ENCODE measurements at places on chromosomes 11 and 22.

DNA sequence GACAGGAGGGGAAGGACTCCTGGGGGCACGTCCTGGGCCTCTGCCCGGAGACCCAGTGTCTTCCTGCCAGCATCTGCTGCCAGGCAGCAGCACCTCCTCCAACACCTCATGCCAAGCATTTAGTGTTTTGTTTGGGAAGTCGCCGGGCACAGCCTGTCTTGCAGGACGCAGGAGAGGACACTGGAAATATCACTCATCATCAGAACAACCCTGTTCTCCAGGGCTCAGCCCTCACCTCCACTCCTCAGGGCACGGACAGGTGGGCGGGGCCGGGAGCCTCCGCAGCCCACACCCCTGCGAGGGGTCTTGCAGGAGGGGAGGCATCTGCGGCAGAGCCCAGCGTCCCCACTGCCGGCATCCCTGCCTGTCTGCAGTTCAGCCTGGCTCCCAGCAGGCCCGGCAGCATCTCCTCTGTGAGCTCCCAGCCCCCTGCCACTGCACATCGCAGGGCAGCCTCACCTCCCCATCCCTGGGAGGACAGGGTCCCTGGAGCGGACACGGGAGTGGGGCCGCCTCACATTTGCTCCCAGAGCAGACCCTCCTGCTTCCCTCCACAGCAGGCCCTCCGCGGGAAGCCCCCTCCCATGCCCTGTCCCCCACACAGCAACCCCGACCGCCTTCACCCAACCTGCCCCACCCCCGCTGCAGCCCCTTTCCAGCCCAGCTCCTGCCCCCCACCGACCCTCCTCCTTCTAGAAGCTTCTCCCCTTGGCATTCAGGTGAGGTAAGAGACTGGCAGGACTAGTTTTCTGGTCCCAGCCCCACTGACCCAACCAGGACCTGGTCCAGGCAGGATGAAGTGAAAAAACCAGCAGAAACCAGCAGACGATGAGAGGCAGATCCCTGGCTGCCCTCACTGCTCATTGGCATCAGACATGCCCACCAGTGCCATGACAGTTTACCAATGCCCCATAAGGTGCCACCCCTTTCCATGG is 72.7 kb downstream of the BRD1 start:
- no peak for DNase-seq

DNA sequence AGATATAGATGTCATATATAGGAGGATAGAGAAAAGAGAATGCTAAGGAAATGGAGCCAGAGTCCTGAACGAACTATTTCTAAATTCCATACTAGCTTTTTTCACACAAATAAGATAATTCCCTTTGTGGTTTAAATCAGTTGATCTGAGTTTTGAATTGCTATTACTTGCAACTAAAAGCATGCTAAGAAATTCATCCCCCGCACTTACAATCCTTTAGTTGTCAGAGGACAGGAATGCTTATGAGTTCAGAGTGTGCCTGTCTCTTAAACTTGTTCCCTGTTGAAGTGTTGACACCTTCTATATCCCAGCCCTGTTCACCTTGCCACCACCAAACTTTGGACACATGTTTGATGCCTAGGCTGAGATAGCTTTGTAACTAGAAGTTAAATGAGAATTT is 406.2 kb downstream of the METTL15 start:
- no peak for DNase-seq

DNA sequence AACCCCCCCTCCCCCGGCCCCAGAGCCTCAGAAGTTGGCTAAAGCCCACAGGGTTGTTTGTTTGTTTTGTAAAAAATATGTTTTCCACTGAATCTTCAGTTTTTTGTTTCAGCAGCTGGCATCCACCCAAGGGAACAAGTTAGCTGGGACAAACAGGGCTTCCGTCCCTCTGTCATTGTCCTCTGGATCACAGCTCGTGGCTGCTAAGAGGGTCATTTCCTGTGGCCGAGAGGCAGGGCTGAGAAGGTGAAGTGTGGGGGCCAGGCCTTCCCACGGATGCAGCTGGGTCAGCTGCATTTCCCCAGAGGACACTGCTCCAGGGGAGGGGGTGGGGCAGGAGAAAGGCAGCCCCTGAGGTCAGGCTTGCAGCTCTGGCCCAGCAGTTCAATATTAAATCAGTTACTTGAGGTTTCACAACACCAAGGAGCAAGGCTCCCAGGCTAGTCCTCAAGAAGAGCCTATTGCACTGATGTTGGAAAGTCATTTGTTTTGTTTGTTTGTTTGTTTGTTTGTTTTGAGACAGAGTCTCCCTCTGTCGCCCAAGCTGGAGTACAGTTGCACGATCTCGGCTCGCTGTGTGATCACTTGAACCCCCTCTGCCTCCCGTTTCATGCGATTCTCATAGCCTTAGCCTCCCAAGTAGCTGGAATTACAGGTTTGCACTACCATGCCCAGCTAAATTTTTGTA is 34.4 kb upstream of the SMTN start:
- DNase-seq: no peak

DNA sequence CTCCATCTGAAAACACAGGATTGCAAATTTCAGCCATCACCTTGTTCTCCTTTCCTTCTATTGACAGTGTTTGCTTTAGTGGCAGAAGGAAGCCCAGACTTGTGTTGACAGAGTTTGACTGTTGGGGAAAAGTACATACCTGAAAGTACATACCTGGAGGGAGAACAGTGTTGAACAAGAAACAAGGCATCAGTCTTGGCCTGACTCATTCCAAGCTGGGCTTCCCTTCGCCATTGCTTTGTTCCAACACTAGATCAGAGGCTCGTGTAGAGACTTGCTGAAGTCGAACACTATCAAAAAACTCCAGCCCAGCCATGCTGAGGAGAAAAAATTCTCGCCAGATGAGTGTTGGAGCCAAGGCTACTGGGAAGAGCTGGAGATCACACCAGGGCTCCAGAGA is 133.4 kb downstream of the BBOX1 start:
- DNase-seq: no peak

GRCh38 chr22:17305076-17305475 is 64.2 kb upstream of the CECR2 start:
- DNase-seq: no peak

GRCh38 chr11:100810146-100810545 is 123.1 kb downstream of the ARHGAP42 start:
- no peak for DNase-seq

- no peak for DNase-seq
These were observed 54.3 kb upstream of the NAV2 start for GRCh38 chr11:19658344-19658743.

- DNase-seq: no peak
These were observed 17.1 kb downstream of the OR5B21 start for GRCh38 chr11:58490827-58491226.

GRCh38 chr22:39738746-39739145 is 154.8 kb downstream of the ENTHD1 start:
- DNase-seq: no peak

GRCh38 chr11:86688398-86689179 is 16.2 kb upstream of the ME3 start:
- no peak for DNase-seq

DNA sequence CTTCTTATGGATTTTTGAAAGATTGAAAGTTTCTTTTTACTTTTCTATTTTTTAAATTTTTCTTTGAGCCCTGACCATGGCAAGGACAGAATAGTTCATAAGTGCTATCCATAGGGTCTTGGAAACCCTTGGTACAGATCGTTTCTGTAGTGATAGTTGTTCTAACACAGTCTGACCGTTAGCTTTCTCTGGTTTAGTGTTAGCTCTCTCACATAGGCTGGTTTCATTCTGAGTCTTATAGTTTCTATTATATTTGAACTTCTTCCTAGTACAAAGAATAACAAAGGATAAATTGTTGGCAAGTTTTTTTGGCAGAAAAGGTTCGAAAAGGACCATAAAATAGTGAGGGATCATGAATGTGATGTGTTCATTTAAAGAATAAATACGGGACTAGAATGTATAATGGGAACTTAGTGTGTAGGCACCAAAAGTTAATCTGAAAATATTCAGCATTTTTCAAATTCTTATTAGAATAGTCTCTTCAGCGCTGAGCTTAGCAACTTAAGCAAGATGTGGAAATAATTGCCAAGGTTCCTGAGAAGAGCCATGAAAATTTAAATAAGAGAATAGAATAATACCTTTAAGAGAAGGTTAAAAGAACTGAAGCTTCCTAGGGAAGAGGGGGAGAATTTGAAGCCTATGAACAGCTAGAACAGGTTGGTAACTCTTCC is 24.1 kb downstream of the FDX1 start:
- DNase-seq: no peak

DNA sequence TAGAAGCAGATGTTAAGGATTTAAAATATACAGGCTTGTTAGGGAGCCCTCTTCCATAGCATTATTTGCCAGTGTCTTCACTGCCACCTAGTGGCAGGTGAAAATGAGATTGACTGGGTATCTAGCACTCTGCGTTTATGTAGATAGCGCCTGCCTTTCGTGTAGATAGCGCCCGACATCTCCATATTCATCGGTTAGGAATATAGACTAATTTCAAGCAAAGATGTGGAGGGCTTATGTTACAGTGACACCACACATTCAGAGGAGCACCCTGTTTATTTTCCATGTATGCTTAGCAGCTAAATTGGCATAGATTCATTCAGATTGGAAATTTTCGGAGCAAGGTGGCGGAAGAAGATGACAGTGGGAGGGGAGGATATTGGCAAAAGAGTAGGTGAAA is 72.0 kb downstream of the SLC5A12 start:
- DNase-seq: no peak

DNA sequence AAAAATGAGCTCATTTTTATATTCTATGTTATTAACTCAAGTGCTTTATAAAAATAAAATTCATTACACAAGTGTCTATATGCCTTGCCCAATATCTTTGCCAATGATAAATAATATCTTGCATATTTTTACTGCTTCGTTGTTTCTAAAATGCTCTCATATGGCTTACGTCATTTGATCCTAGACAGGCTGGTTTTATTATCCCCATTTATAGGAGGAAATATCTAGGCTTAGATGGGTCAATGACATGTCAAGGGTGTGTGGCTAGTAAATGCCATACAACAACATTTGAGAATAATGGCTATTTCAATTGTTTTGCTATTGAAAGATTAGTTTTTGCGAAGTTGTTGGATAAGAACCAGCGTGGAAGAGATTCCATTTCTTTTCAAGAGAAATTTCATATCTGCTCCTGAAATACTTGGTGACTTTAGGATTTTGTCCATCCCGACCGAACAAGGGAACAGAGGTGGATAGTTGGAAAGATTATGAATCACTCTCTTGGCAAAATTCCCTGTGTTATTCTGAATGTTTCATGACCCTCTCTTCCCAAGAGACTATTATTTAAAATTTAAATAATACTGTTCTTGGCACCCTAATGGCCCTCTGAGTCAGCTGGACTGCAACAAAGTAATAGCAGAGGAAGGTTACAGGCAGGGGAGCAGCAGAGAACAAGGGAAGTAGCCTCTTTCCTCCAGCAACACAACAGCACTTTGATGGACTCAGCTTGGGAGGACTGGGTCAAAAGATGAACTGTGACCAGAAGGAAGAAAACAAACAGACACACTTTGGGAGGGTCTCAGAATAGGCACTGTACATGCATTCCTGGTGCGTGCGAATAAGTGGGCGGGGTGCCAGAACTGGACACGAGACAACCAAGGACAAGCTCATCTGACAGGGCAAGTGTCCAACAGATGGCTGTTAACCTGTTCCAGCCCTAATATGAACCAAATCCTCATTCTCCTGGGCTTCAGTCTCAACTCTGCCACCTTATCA is 94.5 kb downstream of the ME3 start:
- DNase-seq: no peak

DNA sequence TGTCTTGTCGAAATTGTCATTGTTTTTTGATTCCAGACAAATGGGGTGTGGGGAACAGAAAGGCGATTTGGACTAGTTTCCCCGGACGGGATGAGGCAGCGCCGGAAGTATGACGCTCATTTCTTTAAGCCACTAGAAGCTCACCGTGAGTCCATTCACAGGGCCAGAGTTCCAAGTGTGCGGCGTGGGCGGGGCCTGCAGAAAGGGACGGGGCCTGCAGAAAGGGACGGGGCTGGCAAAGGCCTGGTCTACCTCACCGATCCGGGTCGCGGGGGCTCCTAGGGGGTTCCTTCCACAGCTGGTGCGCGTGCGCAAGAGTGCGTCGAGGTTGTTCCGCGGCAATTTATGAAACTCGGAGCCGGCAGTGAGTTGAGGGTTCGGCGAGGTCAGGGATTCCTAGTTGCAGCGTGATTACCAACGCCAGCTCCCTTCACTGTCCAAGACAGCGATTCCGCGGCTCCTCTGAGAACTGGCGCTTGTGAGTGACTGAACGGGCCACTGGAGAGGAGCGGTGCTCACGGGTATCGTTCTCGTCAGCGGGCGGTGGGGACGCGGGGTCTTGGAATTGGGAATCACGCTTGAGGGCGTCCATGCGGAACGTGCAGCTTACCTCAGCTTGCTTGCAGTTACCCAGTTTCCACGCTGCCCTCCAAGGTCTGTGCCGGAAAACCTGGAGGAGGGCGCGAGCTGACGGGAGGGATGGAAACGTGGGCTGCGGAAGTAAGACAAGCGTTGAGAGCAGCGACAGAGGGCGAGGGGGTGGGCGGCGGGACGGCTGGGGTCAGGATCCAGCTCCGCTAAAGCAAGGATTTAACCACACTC is at the start of gene ZNF215:
Gene ZNF215 (plus strand): TSS at position 219 of the 822 bp plus-strand sequence. CDS start 5,847 bp downstream, outside the sequence.
- no peak for DNase-seq

DNA sequence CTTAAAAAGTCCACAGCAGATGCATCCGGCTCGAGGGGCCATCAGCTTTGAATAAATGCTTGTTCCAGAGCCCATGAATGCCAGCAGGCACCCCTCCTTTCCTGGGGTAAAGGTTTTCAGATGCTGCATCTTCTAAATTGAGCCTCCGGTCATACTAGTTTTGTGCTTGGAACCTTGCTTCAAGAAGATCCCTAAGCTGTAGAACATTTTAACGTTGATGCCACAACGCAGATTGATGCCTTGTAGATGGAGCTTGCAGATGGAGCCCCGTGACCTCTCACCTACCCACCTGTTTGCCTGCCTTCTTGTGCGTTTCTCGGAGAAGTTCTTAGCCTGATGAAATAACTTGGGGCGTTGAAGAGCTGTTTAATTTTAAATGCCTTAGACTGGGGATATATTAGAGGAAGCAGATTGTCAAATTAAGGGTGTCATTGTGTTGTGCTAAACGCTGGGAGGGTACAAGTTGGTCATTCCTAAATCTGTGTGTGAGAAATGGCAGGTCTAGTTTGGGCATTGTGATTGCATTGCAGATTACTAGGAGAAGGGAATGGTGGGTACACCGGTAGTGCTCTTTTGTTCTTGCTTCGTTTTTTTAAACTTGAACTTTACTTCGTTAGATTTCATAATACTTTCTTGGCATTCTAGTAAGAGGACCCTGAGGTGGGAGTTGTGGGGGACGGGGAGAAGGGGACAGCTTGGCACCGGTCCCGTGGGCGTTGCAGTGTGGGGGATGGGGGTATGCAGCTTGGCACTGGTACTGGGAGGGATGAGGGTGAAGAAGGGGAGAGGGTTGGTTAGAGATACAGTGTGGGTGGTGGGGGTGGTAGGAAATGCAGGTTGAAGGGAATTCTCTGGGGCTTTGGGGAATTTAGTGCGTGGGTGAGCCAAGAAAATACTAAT is 1.9 kb downstream of the NEAT1 start:
- DNase-seq: peak; percentile 41

GRCh38 chr22:48581796-48582469 is 1245.7 kb downstream of the BRD1 start:
- DNase-seq: no peak

GRCh38 chr11:94769880-94770279 is 1.7 kb downstream of the AMOTL1 start:
- DNase-seq: no peak

GRCh38 chr11:58567889-58568512 is 7.7 kb downstream of the LPXN start:
- peak; percentile 72 for DNase-seq
